ENCODE measurements at places on chromosomes 5 and 9. TPM values are rescaled to one million over a fixed set of nuclear protein-coding genes. Genes with fewer than 3 reads are reported as not detected.

Gene LTC4S
- total RNA-seq: 1.5 TPM

Gene RIOK2
- total RNA-seq: 25.2 TPM

GRCh38 chr9:126147186-126147935 is 179.3 kb upstream of the MVB12B start:
- peaks cover 51% of the 10 kb centered on the region for H3K27me3 ChIP-seq
- peaks cover 12% of the 10 kb centered on the region for H3K4me1 ChIP-seq
- no peak overlapping the region for H3K4me3 ChIP-seq
- no peak overlapping the region for H3K27ac ChIP-seq
- no peaks in the 10 kb centered on the region for H3K36me3 ChIP-seq
- DNase-seq: no peak

DNA sequence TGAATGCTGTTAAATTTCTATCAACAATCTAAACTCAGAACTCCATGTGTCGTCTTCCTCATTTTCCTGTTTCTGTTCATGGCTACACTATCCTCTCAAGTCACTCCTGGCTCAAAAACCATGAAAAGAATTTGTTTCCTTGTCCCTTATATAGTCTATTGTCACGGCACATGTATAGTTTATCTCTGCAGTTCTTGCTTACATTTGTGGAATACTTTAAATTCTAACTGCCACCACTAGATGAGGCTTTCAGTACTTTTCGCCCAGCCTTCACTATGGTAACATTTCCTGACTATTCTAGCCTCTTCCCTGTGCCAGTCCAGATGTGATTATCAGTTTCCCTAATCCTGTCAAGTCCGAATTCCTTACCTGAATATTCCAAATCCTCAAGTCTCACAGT is 34.6 kb downstream of the PKD2L2 start:
- no peak overlapping the region for H3K27ac ChIP-seq
- peaks cover 1% of the 10 kb centered on the region for H3K36me3 ChIP-seq
- no peak for DNase-seq
- no peaks in the 10 kb centered on the region for H3K27me3 ChIP-seq
- H3K4me3 ChIP-seq: no peak overlapping the region

DNA sequence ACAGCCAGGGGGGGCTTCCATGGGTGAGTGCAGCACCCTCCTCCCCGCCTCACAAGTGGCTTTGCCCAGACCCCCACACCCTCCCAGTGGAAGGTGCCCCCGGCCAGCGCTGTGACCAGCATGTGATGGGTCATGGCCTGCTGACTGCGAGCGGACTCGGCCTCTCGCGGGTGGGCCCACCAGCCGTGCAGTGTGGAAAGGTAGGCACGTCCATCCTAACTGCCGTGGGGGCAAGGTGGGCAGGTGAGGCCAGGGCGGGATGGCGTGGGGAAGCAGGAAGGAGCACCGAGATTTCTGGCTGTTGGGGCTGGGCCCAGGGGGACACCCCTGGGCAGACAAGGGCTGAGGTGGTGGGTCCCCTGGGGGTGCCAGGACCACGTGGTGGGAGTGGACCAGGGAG is 12.1 kb downstream of the SOHLH1 start:
- H3K4me1 ChIP-seq: no peaks in the 10 kb centered on the region
- no peaks in the 10 kb centered on the region for H3K27me3 ChIP-seq
- DNase-seq: no peak
- no peaks in the 10 kb centered on the region for H3K36me3 ChIP-seq
- H3K4me3 ChIP-seq: no peak overlapping the region

DNA sequence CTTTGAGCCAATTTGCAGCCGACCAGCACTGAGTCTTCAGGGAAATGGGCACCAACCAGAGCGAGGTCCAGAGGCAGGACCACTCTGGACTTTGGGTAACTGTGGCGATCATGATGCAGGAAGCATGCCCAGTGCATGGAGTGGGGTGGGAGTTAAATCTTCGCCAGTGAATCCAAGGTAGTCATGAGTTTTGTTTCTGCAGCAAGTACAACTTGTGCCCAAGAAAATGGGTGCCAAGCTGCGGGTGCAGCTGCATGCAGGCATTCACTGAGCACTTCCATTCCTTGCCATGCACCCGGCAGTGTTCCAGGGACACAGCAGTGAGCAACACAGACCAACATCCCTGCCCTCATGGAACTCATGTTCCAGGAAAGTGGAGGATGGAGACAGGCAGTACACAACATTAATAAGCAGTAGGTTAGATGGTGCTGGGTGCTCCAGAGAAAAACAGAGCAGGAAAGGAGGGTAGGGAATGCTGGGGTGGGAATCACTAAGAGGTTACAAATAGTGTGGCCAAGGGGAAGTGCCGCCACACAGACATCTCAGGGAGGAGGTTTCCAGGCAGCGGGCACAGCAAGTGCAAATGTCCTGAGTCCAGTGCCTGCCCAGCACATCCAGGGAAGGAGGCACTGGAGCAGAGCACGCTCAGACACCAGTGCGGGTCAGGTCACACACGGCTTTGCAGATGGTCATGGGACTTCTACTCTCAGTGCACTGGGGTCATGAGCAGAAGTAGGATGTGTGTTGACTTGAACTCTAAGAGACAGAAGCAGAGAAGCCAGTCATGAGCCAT is 48.2 kb upstream of the LMX1B start:
- no peak overlapping the region for H3K4me3 ChIP-seq
- H3K27me3 ChIP-seq: peaks cover 30% of the 10 kb centered on the region
- no peak for DNase-seq
- H3K27ac ChIP-seq: no peak overlapping the region
- H3K36me3 ChIP-seq: no peaks in the 10 kb centered on the region

Gene DEPDC1B
- total RNA-seq: 34.5 TPM

Gene SCGB3A2
- not detected for total RNA-seq

DNA sequence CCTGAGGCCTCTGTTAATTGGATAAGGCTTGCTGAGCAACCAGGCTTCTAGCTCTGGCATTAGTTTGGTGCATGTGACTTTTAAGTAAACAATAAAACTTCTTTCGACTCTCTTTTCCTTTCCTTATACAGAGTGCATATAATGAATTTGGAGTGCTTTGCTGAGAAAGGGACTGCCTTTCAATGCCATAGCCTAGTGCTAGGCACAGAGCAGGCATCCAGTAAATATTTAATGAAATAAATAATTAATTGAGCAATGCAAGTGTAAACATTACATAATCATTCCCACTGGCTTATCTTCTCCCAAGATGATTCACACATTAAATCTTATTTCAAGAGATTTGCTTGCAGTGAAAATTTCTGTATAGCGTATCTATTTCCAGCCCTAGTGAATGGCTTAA is 74.1 kb downstream of the NMUR2 start:
- H3K27ac ChIP-seq: no peak overlapping the region
- H3K36me3 ChIP-seq: no peaks in the 10 kb centered on the region
- H3K27me3 ChIP-seq: no peaks in the 10 kb centered on the region
- H3K4me1 ChIP-seq: no peaks in the 10 kb centered on the region

GRCh38 chr5:28766565-28767158 is 1728.3 kb upstream of the CDH9 start:
- H3K27ac ChIP-seq: no peak overlapping the region
- no peaks in the 10 kb centered on the region for H3K27me3 ChIP-seq
- H3K4me1 ChIP-seq: no peaks in the 10 kb centered on the region
- H3K36me3 ChIP-seq: no peaks in the 10 kb centered on the region

GRCh38 chr5:691817-692528 is 1.2 kb downstream of the TPPP start:
- no peak for DNase-seq
- peak overlapping the region; percentile 56 for H3K4me3 ChIP-seq
- H3K36me3 ChIP-seq: no peaks in the 10 kb centered on the region
- H3K4me1 ChIP-seq: no peaks in the 10 kb centered on the region
- no peaks in the 10 kb centered on the region for H3K27me3 ChIP-seq

GRCh38 chr5:150398722-150399523 is 13.8 kb downstream of the CD74 start:
- peaks cover 8% of the 10 kb centered on the region for H3K36me3 ChIP-seq
- DNase-seq: no peak
- H3K27ac ChIP-seq: no peak overlapping the region

Gene RFESD
- total RNA-seq: 4.8 TPM

- no peaks in the 10 kb centered on the region for H3K36me3 ChIP-seq
- peaks cover 9% of the 10 kb centered on the region for H3K4me1 ChIP-seq
- DNase-seq: no peak
- peaks cover 58% of the 10 kb centered on the region for H3K27me3 ChIP-seq
Measured at GRCh38 chr5:132831095-132831860, 831 bp upstream of the SHROOM1 start.

Gene ARSI
- total RNA-seq: not detected

Gene SLC25A2
- total RNA-seq: 0.46 TPM

Gene KLHL3
- 8.3 TPM for total RNA-seq

GRCh38 chr9:100074093-100074492 is 24.7 kb downstream of the ERP44 start:
- H3K4me1 ChIP-seq: peaks cover 11% of the 10 kb centered on the region
- no peak overlapping the region for H3K27ac ChIP-seq
- DNase-seq: no peak
- peaks cover 2% of the 10 kb centered on the region for H3K36me3 ChIP-seq
- no peaks in the 10 kb centered on the region for H3K27me3 ChIP-seq

GRCh38 chr9:18980189-18980588 is 52.8 kb downstream of the SAXO1 start:
- H3K4me3 ChIP-seq: no peak overlapping the region
- H3K27ac ChIP-seq: no peak overlapping the region
- H3K36me3 ChIP-seq: no peaks in the 10 kb centered on the region
- peaks cover 6% of the 10 kb centered on the region for H3K4me1 ChIP-seq
- H3K27me3 ChIP-seq: peaks cover 5% of the 10 kb centered on the region

DNA sequence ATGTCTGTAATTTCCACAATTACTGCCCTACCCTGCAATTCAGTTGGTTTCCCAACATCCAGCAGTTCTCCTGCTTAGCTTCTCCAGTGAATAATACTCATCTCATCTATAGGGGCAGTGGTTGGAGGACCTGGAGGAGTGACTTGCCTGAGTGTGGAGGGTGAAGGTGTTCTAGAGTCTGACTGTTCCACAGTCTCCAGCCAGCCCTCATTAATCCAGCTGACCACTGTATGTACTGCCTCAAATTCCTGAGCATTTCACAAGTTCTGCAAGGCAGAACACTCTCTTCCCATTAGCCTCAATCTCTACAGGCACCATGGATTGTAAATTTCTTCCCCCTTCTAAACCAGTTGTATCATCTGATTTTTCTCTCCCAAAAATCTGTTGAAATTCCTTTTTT is 147.4 kb upstream of the NFIL3 start:
- H3K4me3 ChIP-seq: no peak overlapping the region
- H3K27me3 ChIP-seq: peaks cover 35% of the 10 kb centered on the region
- H3K4me1 ChIP-seq: no peaks in the 10 kb centered on the region

GRCh38 chr5:95988877-95989276 is 27.2 kb upstream of the ELL2 start:
- H3K4me1 ChIP-seq: no peaks in the 10 kb centered on the region
- H3K4me3 ChIP-seq: no peak overlapping the region
- no peaks in the 10 kb centered on the region for H3K36me3 ChIP-seq
- no peak for DNase-seq

GRCh38 chr9:7370988-7371387 is 428.6 kb downstream of the DMAC1 start:
- peaks cover 5% of the 10 kb centered on the region for H3K27me3 ChIP-seq
- H3K4me1 ChIP-seq: no peaks in the 10 kb centered on the region
- H3K4me3 ChIP-seq: no peak overlapping the region
- no peak for DNase-seq

DNA sequence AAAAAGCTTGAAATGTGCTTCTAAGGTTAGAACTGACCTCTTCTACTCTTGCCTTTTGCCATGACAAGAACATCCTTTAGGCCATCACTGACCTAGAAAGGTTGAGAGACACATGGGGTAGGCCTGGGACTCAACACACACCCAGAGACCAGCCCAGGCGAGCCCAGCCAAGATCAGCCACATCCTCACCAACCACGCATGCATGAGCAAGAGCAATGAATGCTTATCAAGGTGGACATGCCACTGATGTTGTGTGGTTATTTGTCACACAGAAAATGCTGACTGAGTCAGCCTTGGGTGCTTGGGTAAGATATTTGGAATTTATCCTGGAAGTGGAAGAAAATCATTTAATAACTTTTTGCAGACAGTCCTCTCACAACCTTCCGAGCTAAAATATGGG is 39.4 kb downstream of the SMIM23 start:
- DNase-seq: no peak
- no peak overlapping the region for H3K4me3 ChIP-seq
- H3K36me3 ChIP-seq: no peaks in the 10 kb centered on the region
- H3K4me1 ChIP-seq: no peaks in the 10 kb centered on the region

GRCh38 chr5:32436553-32437242 is 7.8 kb downstream of the ZFR start:
- no peak for DNase-seq
- no peak overlapping the region for H3K4me3 ChIP-seq

Gene ZSWIM6
- total RNA-seq: 8.6 TPM

DNA sequence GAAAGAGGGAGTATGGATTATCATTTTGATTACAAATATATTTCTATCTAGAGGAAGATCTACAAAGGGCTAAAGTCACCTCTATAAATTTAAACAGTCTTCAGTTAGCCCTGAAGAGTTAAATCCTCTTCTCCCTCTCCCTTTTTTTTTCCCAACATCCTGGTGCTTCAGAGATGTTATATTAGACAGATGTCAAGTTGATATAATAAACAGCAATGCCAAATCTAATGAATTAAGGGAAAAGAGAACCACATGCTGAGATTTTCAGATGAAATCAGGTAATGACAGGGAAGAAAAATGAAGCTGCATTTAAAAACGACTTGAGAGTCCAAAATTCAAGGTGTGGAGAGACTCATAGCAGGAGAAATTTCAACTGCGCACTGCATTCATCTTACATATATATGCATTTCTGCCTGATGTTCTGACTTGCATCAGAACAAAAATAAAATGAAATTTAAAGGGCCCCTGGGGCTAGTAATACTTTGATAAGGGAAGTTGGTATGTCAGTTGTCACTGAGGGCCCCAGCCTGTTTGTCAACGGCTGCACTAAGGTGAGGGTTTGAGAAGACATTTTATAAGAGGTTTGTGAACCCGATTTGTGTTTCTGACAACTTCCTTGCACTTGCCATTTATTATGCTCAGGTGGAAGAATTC is 338.9 kb upstream of the PANK3 start:
- DNase-seq: no peak
- H3K4me3 ChIP-seq: no peak overlapping the region
- H3K27me3 ChIP-seq: peaks cover 69% of the 10 kb centered on the region
- no peak overlapping the region for H3K27ac ChIP-seq
- H3K4me1 ChIP-seq: no peaks in the 10 kb centered on the region

Gene BHMT2
- not detected for total RNA-seq

Gene C8G
- total RNA-seq: 3.4 TPM

Gene GCNT4
- 4.5 TPM for total RNA-seq

Gene LMAN2
- total RNA-seq: 115 TPM

DNA sequence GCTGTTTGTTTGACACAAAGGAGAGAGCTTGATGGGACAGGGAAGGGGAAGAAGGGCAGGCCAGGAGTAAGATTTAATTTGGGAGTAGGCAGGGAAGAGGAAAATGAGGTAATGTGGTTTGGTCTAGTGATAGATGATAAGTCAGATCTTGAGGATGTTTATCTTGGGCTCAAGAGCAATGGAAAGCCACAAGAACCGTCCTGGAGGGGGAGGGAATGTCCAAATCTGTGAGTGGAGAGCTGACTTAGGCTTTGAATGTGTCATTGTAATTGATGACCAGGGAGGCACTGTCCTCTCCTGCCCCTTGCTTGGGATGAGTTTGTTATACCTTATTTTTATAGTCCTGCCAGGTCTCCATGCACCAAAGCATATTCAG is 37.5 kb downstream of the MAMDC2 start:
- H3K4me1 ChIP-seq: no peaks in the 10 kb centered on the region
- no peak overlapping the region for H3K4me3 ChIP-seq
- no peaks in the 10 kb centered on the region for H3K36me3 ChIP-seq
- peaks cover 23% of the 10 kb centered on the region for H3K27me3 ChIP-seq

- no peak overlapping the region for H3K27ac ChIP-seq
- no peaks in the 10 kb centered on the region for H3K4me1 ChIP-seq
- no peak for DNase-seq
- no peak overlapping the region for H3K4me3 ChIP-seq
Measured at GRCh38 chr5:17379100-17379951, 118.7 kb upstream of the TAF11L2 start.
